ENCODE measurements at places on chromosomes 6 and 20.

DNA sequence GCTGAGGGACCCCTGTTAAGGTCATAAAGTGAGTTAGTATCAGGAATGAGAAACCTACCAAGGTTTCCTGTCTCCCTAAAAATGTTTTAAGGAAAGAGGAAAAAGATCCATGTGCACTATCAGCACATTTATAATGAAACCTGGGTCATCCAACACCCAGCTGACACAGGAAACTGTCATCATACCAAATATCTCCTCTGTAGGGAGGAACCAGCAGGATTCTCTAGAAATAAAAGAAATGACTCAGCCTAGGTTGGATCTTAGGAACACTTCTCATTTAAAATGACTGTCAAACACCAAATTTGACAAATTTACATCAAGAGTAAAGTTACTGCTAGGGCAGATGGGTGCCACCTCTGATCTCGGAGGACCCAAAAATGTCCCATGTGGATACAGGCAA is 21.7 kb downstream of the GFOD1 start:
- DNase-seq = no peak

DNA sequence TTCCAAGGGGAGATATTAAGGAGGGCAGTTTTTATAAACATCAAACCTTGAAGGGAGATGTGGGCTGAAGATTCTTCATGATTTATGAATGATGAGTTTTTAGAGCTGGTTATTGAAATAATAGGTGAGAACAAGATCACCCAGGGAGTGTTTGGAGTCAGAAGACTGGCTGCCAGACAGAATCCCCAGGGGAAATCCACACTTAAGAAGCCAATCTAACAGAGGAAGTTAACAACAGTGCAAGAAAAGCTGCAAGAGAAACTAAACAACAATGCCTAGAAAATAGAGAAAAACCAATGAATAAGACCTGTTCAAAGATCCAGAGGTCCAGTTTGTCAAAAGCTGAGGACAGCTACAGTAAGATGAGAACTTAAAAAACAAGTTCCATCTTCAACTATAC is 167.9 kb upstream of the MAN1A1 start:
- no peak for DNase-seq

DNA sequence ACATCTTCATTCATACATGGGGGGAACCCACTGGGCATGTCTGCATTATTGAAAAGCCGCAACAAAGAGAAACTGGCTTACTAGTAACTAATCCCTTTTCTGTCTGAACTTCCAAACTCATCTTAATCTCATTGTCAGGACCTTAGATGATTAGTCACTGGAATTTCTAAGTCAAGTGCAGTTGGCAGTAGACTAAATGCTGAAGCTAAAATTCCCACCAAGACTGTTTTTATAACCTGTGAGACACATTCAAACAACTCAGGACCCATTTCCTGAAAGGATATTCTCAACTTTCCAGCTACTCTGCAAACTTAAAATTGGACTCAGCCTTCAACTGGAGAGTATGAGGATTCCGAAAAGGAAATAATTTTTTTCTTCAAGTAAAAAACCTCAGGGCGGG is 94.8 kb upstream of the SCAF8 start:
- DNase-seq = no peak

GRCh38 chr20:31661625-31662371 is 24.1 kb downstream of the COX4I2 start:
- no peak for DNase-seq

- DNase-seq = peak; percentile 66
Measured at GRCh38 chr20:62795023-62795761, 1.1 kb upstream of the MRGBP start.

- DNase-seq = peak; percentile 53
Measured at GRCh38 chr6:28982476-28983266, 22.4 kb downstream of the ZNF311 start.

GRCh38 chr20:3781153-3781910 is at the start of gene SPEF1:
SPEF1 (minus strand) TSS chr20:3781448; CDS start chr20:3781287, 161 bp downstream.
- DNase-seq = peak; percentile 87

GRCh38 chr20:757506-757905 is 10.8 kb downstream of the SLC52A3 start:
- DNase-seq = no peak

DNA sequence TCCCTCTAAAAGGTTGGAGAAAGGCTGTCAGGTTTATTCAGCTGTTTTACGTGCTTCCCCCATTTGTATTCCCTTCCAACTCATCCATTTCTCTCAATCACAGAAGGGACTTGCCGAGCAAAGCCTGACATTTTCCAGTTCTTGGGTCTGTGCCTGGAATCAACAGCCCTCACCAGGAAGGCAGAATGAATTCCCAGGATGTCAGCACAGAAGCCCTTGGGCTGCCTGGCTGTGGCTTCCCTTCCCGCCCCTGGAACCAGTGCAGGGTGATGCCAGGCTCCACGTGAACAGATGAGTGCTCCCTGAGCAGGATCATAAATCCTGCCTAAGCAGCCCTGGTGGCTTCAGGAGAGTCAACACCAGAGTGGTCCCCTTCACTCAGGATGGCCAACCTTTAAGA is 86.1 kb upstream of the CD83 start:
- DNase-seq = peak; percentile 79

GRCh38 chr20:35939264-35939663 is 15.0 kb downstream of the SCAND1 start:
- no peak for DNase-seq
